Neural progenitor cell (in vitro differentiated cells): ENCODE measurements at places on chromosomes 5 and 9. TPM values are rescaled to one million over a fixed set of nuclear protein-coding genes. Genes with fewer than 3 reads are reported as not detected.

The ANGPTL2 gene
- 7.6 and 9.4 TPM in 2 replicates for total RNA-seq

The SHOC1 gene
- not detected in 2 replicates for total RNA-seq

The OTP gene
- total RNA-seq: not detected in 2 replicates

The DNM1 gene
- 30.1 and 52.7 TPM in 2 replicates for total RNA-seq

The PRLR gene
- total RNA-seq: 0.51 and 1.3 TPM in 2 replicates

The STPG3 gene
- not detected in 2 replicates for total RNA-seq

The DRD1 gene
- total RNA-seq: 0.09 TPM in 1 of 2 replicates, not detected in the other

The SH3RF2 gene
- total RNA-seq: 0.36 and 2.4 TPM in 2 replicates

The PCDHGC5 gene
- total RNA-seq: 0.43 and 1.3 TPM in 2 replicates

The SERINC5 gene
- 105 and 126 TPM in 2 replicates for total RNA-seq

The FUT7 gene
- not detected in 2 replicates for total RNA-seq

The REXO4 gene
- total RNA-seq: 17.9 and 24.9 TPM in 2 replicates

The NRG2 gene
- total RNA-seq: 0.13 and 0.62 TPM in 2 replicates

The TAF11L8 gene
- total RNA-seq: not detected in 2 replicates

The SEMA5A gene
- 10.8 and 11.9 TPM in 2 replicates for total RNA-seq

The FBXW11 gene
- total RNA-seq: 74.5 and 79.1 TPM in 2 replicates
